Panc1 (cell line): ENCODE measurements at places on chromosomes 5 and 9. TPM values are rescaled to one million over a fixed set of nuclear protein-coding genes. Genes with fewer than 3 reads are reported as not detected.

DNA sequence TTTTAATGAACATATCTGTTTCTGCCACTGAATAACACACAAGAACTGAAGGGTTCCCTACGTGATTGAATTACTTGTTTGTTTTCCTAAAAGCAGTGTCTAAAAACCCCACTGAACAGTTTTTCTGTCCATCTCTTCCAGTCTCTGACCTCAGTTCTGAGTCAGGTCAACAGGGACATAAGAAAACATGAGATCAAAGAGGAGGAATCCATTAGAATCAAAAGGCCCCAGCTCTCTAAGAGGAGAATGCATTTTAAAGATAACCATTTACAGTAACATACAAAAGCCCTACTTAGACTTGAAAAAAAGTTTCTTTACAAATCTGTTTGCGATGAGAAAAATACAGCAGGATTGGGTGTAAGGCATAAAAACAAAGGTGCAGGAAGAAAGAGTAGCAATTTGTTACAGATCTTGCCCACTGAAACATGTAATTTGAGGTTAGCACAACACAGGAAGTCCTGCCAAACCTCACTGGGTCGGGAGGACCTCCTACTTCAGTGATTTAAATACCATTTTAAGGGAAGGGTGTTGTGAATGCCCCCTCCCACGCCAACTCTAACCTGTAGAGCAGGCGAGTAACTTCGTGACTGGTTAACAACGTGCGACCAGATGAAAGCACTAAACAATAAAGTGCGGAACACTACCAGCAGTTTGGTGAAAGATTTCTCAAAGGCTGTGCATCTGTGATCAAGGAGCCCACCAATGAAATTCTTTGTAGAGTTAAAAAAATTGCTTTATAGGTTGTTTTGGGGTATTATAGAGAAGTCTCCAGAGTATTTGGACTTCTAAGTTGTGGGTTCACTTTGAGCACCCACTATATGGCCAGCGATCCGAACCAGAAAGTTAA is 1.3 kb downstream of the QSOX2 start:
- DNase-seq, result no peak

Gene MOB3B
- 0.03 TPM for total RNA-seq

DNA sequence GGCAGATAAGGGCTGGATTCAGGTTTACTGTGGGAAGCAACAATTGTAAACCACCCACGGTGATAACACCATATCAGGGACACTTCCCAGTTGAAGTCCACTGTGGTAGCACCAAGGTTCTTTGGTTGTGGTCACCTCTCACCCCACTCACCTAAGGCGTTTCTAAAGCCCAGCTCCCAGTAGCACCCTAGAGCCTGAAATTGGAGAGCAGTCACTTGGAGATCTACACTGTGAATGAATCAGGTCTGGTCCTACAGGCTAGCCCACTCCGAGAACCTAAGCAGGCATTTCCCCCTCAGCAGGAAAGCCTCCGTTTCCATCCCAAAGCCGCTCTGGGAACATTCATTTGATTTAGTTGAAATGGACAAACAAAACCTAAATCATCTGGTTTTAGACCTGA is 191.3 kb downstream of the TTC39B start:
- DNase-seq, result no peak

DNA sequence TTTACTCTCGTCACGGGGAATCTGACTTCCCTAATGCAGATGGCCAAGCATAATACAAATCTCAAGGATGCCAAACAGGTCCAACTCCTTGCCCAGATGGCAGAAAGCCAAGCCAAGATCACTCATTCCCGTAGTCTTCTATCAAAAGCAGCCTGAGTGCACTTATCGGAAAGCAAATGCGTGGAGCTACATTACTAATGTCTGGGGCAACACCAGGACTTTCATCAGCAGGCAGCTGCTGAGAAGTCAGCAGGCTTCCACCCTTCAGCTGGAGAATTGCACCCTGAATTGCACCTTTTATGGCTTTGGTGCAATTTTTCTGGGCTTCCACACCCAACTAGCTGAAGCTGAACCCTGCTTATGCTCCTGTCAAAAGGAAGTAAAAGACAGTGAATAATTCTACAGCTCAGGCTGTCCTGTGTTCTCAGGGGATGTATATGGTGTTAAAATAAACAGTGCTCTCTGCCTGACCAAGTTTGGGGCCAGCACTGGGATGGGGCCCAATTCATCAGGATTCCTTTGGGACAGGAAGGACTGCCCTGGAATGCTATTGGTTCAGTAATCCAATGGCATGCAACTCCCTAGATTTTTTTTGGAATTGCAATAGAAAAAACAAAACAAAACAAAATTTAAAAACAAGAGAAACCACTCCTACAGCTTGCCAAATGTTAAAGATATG is 92.6 kb downstream of the DPYSL3 start:
- DNase-seq, result no peak

GRCh38 chr9:120109242-120109641 is 470.7 kb downstream of the CDK5RAP2 start:
- no peak for DNase-seq

DNA sequence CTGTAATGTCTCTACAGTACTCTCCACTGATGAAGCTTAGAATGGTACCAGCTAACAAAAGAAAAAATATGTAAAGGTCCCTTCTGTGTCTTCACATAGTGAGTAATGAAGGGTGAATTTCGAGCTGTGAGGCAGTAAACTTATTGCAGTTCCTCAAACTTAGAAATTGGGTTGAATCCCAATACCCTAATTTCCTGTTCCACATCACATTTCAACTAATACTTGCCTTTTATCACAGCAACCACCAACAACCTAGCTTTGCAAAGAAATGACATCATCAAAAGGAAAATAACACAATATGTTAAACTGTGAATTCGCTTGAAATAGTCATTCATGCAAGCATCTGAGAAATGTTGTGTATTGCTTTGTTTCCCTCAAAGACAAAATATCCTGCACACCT is 9.4 kb upstream of the TNFAIP8 start:
- DNase-seq, result no peak
